ENCODE measurements at places on chromosomes 5 and 9.

DNA sequence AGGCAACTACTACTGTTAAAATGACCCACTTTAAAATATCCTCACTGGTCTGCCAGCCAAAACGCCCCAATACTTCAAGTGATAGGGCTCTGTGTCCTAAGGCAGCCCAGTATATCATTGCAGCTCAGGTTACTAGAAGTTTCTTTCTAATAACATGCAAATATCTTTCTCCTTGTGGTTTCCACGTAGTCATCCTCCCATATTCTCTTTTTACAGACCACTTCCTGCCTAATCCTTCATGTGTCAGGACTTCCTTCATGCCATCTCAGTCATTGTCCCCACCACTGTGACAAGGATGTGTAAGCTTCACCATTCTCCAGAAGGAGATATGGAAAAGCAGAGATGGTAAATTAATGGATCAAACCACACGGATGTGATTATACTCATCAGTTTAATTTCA is 813.7 kb downstream of the MAT2B start:
- H3K27ac ChIP-seq = no peak overlapping the region
- H3K27me3 ChIP-seq = no peaks in the 10 kb centered on the region
- DNase-seq = no peak
- no peaks in the 10 kb centered on the region for H3K4me1 ChIP-seq

DNA sequence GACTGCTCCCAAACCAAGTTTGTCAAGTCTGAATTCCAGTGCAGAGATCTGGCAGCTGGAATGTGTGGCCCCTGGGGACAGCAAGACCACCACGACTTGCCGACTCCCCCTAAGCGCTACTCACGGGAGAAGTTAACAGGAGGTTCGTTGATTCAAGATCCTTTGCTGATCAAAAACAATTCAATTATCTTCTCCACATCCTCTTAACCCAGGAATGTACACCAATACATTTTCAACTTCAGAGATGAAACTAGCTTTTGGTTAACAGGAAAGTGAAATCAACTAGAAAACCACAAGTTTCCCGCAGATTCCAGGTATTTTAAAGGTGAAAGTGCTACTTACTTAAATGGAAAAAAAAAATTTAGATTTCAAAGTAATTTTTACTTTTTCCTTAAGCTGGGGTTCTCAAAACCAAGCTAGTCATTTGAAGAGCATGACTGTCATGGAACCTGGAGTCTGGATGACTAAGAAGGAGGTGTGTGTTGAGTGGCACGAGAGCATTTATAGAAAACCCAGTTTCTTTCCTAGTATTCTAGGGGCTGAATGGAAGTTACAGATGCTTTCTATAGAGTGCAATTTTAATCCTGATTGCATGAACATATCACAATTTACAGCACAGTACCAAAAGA is 257.5 kb upstream of the PANK3 start:
- DNase-seq = no peak
- H3K4me1 ChIP-seq = no peaks in the 10 kb centered on the region
- H3K27me3 ChIP-seq = peaks cover 4% of the 10 kb centered on the region
- no peak overlapping the region for H3K4me3 ChIP-seq
- no peak overlapping the region for H3K27ac ChIP-seq

DNA sequence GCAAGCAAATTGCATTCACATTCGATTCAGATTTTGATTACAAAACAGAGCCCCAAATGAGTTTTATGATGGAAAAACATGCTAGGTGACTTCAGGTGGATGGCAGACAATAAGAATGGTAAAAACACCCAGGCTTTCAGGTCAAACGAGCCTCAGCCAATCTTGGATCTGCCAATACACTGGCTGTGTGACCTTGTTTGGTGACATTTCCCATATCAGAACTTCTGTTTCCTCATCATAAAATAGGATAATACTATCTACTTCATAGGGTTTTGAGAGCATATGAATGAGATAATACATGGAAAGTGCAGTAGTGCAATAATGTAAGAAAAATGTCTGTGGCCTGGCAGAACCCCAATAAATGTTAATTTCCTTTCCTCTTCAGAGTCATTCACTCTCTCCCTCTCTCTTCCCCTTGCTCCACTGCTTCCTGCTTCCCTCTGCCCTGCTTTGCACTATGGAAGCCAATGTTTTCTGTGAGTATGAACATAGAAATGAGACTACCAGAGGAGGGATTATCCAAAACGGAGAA is 54.7 kb downstream of the SH3RF2 start:
- peaks cover 8% of the 10 kb centered on the region for H3K36me3 ChIP-seq
- no peaks in the 10 kb centered on the region for H3K4me1 ChIP-seq
- H3K4me3 ChIP-seq = no peak overlapping the region
- DNase-seq = no peak
- peaks cover 7% of the 10 kb centered on the region for H3K27me3 ChIP-seq
- H3K27ac ChIP-seq = no peak overlapping the region

- no peaks in the 10 kb centered on the region for H3K4me1 ChIP-seq
- H3K36me3 ChIP-seq = no peaks in the 10 kb centered on the region
- peak; percentile 47 for DNase-seq
- no peak overlapping the region for H3K27ac ChIP-seq
- H3K27me3 ChIP-seq = peaks cover 3% of the 10 kb centered on the region
Observed at GRCh38 chr5:180126716-180127681, 55.4 kb upstream of the RNF130 start.

GRCh38 chr9:4567601-4568000 is 77.3 kb downstream of the SLC1A1 start:
- H3K4me1 ChIP-seq = peaks cover 22% of the 10 kb centered on the region
- H3K27ac ChIP-seq = no peak overlapping the region
- DNase-seq = no peak
- H3K4me3 ChIP-seq = no peak overlapping the region

DNA sequence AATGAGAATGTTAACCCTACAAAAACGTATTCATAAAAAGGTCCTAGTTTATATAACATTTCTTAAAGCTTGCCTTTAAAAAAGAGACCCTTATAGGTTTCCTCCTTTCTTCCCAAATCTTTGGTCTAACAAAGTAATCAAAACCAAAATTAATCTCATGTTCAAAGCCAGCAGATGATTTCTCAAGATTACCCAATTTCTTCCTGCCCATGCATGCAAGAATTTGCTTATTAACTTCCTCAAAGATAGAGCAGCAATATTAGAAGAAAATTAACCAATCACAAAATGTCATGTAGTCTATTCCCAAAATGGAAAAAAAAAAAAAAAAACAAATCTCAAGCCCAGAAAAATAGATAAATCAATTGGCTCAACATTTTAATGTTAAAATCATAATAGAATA is 114.9 kb downstream of the MLLT3 start:
- H3K4me3 ChIP-seq = no peak overlapping the region
- no peak for DNase-seq
- H3K4me1 ChIP-seq = peaks cover 81% of the 10 kb centered on the region
- H3K36me3 ChIP-seq = peaks cover 2% of the 10 kb centered on the region

Measured in naive thymus-derived CD8-positive, alpha-beta T cell (primary cell).